ENCODE measurements at places on chromosomes 1 and 21.

DNA sequence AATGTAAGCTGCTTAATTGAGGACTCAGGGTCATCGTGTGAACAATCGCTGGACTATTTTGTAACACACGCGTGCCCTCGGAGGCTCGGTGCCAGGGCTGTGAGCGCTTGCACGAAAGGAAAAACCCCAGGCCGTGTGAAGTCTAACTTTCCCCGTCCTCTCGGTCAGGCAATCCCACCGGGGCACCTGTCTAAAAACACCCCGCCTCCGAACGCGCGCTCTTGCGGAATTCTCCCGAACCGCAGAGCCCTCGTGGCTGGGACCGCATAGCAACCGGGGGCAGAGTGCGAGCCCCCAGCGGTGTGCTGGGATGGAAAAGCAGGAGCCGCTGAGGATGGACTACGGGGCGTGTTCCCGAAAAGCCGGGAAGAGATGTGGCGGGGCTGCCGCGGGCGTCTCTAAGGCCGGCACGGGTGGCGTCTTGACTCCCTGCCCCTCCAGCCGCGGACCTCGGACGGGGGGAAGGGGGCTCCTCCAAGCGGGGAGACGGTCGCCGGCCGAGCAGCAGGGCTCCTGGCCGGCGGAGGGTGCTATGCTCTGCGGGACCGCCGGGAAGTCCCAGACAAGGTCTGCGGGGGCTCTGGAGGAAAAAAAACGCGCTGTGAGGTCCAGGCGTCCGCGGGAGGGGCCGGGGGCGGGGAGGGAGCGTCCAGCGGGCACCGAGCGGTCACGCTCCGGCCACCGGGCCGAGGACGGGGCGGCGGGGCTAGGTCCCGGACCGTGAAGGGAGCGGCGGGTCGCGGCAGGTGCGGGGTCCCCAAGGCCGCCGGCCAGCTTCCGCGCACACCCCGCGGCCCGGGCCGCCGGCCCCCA, 936 bp downstream of the ZBTB21 start:
- peak; percentile 50 for DNase-seq

DNA sequence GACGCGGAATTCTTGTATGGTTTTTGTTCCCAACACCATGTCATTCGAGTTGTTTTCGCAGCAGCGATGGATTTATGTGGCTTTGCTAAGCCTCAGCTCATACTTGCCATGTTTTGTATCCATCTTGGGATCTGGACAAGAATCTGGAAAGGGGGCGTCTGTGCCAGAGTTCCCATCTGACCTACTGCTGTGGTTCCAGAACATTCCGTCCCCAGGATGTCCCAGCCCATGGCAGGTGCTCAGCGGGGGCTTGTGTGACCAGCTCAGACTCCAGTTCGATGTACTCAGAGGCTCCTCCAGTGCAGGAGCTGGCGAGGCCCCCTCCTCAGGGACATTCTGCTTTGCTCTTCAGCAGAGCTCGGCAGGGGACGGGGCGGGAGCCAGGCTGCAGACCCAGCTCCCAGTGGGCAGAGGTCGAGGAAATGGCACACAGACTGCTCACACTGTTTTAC, 24.0 kb upstream of the ADARB1 start:
- no peak for DNase-seq

- no peak for DNase-seq
Observed at GRCh38 chr1:228066891-228067654, 15.4 kb upstream of the ARF1 start.

DNA sequence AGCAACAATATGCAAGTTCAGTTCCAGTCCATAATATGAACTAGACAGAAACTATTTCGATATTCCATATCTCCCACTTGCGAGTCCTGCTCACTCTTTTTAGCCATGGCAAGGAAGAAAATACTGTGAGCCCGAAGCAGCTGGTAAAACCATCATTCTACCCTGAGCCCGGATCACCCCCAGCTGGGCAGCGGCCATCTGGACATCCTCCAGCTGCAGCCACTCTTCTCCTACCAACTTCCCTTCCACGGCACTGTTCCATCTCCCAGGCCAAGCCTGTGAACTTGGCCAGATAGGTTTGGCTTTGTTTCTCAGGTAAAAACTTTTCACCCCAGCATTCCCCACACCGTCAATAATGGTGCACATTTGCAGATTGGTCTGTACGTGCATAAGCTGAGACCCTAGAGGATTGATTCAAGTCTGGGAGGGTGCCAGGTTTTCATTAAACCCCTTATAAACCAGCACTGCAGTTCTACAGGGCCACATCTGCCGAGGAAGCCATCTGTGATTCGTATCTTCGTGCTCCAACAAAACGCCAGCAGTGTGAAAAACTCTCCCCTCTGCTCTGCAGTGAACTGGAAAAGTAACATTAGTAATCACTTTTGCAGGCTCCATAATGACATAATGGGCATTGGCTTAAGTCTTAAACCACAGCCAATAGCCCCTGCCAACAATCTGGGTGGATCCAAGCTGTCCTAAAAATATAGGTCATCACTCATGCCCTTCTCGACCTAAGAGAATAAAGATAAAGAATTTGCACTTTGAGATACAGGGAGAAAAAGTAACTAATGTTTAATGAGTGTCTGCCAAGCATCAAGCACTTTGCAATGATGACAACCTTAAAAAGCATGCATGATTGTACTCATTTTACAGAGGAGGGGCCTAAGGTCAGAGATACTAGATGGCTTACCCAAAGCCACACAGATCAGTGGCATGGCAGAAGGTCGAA, 205.1 kb downstream of the PLPP3 start:
- peak; percentile 28 for DNase-seq

DNA sequence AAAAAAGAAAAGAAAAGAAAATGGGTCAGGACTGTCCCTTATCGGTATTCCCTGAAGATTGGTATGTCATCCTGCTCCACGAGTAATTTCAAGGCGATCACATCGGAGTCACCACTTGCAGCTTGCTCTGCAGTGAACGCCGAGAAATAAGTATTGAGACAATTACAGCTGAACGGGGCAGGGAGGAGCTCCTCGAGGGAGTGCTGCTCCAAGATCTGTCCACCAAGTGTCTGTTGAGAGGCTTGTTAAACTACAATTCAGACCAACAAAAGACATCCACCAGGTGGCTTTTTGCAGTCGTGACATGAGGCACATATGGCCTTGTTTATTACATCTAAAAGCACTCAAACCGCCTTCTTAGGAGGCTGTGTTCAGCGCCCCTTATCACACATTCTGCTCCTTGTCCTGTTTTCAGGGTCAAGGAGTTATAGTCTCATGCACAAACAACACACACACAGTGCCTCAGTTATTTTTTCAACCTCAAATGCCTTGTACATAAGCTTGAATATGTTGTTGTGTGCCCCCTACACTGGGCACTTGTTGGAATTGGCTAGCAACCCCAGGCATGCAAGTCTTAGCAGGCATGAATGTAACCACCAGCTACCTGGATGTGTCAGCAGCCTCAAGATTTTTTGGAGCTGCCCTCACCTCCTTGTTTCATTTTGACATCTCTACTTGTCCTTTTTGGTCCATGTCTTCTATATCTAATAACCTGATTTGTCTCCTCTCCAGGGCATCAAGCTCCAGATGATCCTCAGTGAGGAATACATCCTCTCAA, 13.0 kb upstream of the CD48 start:
- peak; percentile 1 for DNase-seq

DNA sequence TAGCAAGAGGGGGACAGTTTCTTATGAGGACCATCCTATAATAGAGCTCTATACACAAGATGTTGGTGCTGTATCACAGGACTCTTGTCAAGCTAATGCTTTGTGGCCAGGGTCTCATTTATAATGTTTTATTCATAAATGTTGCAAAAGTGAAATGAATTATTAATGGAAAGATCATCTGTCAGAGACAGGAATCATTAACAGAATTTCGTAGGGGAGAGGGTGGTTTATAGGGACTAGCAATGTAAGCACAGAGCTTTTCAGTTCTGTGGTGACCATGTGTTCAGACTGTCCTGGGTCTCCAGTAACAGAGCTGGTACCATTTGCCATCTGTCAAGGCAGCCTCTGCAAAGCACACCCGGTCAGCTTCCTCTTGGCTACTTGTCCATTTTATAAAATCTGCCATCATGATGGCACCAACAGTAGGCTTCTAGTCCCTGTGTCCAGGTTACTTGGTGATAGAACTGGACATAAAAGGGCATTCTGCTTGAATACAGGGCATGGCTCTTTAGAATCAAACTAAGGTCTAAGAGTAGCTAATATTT, 36.2 kb downstream of the LPAR3 start:
- no peak for DNase-seq

DNA sequence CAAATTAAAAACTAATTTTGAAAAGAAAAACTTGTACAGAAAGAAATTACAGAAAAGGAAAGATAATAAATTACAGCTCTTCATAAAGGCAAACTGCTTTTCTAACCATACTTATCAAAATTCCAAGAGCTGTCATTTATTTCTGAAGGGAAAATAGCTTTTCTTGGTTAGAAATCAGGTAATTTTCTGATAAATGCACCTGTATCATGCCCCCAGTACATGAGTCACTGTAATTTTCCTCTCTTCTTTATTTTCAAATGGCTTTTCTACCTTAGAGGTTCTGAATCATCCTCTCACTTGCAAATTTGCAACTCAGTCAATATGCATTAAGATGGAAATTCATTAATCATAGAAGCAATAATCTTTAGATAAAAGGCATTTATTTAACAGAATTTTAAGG, 100.1 kb downstream of the SLC35F3 start:
- no peak for DNase-seq

DNA sequence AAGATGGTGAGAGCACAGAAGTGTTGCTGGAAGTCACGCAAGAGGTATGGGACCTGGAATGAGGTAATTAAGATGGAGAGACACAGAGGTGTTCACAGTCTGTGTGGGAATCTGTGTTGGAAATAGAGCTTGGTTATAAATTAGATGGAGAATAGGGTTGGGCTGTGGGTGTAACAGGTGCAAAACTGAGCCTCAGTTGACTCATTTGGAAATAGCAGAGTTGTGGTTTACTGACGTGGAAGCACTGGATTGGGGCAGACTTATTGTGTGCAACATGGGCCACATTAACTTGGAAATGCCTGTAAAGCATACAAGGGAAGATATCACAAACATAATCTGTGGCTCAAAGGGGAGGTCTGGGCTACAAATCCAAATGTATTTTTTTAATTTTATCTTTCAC, 13.0 kb downstream of the CAMSAP2 start:
- no peak for DNase-seq

GRCh38 chr1:40478276-40478675, 1.2 kb downstream of the ZFP69 start:
- no peak for DNase-seq

DNA sequence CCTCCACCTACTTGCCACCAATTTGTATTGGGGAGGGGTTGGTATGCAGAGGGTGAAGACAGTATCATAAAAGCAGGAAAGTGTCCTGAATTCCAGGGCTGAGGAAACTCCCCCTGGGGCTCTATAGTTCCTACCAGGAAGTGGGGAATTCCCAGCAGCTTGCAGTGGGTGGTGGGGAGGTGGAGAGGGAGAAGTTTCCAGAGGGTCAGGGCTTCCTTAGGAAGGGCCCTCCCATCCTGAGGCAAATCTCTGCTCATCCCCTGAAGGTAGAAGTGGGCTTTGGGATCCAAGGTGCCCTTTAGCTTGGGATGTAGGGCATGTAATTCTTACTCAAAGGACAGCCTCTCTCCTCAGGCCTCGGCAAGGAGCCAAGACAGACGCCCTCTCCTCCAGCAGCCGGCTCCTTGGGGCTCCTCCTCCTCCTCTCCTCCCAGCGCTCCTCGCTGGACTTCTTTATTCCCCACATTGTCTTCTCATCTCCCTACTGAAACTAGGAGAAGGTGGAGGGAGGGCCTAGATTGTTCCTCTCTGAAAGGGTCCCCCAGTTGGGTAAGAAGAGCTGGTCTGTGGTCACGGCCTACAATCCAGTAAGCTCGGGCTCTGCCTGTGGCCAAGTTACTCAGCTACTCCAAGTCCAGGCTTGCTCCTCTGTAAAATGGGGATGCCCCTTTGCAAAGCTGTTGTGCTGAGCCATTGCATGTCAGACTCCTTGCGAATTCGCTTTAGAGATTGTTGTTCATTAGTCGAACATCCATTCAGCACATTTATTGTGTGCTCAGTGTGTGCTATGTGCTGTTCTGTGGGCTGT, 17.9 kb upstream of the CSF1 start:
- peak; percentile 74 for DNase-seq
